ENCODE measurements at places on chromosomes 12 and 14.
A peak's percentile ranks its signal among the peaks of the same experiment; 100 is the strongest.

DNA sequence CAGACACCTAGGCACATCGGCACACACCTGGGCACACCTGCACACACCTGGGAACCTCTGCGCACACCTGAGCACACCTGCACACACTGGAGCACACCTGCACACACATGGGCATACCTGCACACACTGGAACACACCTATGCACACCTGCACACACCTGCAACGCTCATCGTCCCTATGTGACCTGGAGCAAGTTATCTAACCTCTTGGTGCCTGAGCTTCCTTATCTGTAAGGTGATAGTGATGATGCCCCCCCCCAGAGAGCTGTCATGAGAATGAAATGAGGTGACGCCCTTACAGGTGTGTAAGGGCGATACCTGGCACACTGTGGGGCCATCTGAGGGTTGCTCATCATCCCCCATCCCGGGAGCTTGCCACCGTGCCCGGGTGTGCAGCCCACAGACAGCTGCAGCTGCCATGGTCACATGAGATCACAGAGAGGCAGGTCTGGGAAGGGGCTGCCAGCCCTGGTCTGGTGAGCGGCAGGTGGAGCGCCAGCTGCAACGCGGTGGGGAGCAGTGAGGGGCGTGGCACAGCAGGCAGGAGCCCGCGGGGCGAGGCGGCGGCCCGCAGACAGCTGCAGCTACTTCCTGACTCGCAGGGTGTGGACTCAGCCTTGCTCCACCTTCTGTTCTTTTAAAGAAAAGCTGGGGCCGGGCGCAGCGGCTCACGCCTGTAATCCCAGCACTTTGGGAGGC lies 59.9 kb upstream of the FBRSL1 start:
- peak; percentile 94 for DNase-seq

DNA sequence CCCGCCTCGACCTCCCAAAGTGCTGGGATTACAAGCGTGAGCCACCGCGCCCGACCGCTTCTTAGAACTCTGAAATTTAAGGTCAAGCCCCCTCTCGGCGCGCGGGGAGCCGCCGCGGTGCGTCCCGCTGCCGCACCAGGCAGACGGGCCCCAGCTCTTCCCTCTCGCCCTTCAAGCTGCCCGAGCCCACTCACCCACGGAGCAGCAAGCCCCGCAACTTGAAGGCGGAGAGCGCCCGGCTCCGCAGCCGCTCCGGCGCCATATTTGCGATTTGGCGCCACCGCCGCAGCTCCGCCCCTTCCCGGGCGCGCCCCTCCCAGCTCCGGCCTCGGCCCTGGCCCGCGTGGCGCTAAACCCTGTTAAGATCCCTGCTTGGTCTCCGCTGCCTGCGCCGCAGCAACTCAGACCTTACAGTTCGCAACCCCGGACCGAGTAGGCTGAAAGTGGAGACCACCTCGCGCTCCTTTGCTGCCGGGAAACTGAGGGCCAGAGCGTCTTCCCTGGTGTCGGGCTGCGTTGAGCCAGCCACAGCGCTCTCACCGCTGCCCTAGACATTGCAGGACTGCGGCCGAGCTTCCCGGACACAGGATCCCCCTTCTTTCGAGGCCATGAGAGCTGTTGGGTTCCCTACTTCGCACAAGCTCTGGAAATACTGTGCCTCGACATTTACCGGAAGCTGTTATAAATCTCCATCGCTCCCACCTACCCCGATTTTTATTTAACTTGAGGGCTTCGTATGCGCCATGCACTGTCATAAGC lies at the start of gene POLE2:
POLE2 (minus strand) TSS at position 273 of the 759 bp plus-strand sequence; CDS start at position 262, 11 bp downstream.
- DNase-seq: peak; percentile 69

GRCh38 chr14:99925471-99925870 lies 132.3 kb downstream of the EML1 start:
- no peak for DNase-seq

- DNase-seq: no peak
Observed at GRCh38 chr12:107594995-107595394, 90.6 kb upstream of the PWP1 start.
